ENCODE measurements at places on chromosomes 4 and X. TPM values are rescaled to one million over a fixed set of nuclear protein-coding genes. Genes with fewer than 3 reads are reported as not detected.

DNA sequence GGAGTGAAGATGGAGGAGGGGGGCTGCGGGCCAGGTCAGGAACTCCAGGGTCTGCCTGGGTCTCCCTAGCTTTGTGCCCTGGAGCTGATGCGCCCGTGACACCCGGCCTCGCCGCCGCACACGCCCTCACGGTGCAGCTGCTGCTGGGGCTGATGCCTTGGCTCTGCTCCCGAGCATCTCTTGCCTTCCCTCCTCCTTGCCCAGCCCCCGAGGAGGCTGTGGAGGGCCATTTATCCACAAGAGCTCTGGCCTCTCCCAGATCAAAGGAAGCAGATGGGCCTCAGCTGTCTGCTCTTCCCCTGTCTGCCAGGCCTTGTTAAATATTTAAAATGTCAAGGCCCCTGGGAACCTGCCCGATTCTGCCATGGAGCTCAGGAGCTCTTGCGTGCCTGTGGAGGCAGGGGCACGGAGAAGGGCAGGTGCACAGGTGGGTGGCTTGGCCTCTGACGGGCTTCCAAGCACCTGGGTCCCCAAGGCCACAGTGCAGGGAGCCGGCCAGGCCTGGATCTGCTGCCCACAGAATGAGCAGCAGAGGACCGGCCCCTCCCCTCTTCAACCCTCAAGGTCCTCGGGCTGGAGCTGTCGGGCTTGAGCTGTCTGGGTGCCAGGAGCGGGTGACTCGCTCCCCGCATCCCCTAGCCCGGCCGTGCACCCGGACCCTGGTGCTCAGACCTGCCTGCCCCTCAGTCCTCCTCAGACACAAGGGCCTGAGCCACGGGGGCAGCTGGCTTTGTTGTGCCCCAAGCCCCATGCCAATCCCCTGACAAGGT is 20.3 kb downstream of the ATP2B3 start:
- DNase-seq, result no peak

- DNase-seq, result no peak
Measured at GRCh38 chr4:143586080-143586479, 72.6 kb downstream of the SMARCA5 start.

Gene TRPC3
- polyA plus RNA-seq, result 0.04 TPM

- no peak for DNase-seq
Measured at GRCh38 chr4:1401409-1402020, 4.7 kb downstream of the NKX1-1 start.

DNA sequence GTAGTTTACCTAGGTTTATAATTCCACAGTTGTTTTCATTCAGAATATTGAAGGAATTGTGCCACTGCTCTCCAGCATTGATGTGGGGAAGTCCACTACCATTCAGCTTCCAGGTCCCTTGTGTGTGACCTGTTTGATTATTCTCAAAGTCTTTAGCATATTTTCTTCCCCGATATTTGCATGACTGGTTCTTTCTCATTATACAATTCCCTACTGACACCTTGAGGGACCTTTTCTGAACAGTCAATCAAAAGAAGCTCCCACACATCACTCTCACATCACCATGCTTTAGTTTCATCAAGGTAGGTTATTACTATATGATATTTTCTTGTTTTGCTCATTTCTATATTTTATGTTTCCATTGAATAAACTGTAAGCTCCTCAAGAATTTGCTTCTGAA is 44.1 kb downstream of the SLC39A8 start:
- no peak for DNase-seq

Gene DOCK11
- polyA plus RNA-seq, result 42.5 TPM

Gene FABP2
- polyA plus RNA-seq, result not detected
